Suppressor macrophage (primary cell): ENCODE measurements at places on chromosomes 5 and 9.

DNA sequence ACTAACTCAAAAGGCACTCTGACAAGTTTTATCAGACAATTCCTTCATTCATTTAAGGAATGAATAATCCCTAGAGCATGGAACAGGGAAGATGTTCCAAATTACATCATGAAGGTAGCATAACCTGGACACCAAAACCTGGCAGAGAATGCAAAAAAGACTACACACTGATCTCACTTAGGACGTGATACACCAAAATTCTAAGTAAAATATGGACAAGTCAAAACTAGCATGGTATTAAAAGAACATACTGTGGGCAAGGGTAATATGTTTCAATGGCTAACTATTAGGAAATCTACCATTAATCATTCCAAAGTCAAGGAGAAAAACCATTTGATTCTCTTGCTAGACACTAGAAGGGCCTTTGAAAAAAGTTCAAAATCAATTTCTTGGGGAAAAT is 176.5 kb downstream of the HSPA4 start:
- no peak for DNase-seq

DNA sequence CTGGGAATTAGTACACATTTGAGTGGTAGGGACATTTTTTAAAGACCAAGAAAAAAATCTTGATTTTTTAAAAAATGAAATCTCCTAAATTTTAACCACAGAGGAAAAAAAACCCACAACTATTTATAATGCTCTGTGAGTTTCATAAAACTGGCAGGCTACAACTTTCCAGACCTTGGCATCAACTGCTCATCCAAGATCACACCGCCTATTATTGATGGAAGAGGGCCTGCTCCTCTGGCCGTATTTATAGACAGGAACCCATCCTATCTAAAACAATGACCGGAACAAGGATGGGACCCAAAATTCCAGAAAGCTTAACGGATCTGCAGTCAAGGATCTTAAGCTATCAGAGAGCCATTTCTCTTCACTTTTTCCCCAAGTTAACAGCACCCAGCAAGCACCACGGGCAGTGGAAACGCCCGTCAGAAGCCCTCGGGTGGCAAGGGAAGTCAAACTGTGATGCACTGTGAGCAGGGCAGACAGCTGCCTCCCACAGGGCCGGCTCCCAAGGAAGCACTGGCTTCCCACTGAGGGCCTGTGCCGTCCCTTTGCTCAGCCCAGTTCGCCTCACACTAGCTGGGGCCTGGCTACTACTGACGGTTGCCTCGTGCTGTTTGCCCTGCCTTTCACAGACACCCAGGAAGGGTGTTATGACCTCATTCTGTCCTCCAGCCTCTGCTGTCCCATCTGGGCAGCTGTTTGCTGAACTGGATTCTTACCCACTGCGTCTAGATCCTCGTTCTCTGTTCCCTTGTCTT is 62.8 kb downstream of the CDC14B start:
- DNase-seq = no peak

- DNase-seq = peak; percentile 18
Measured at GRCh38 chr5:54883374-54884194, 101.8 kb downstream of the ESM1 start.

GRCh38 chr5:129392681-129393080 is 67.4 kb upstream of the ADAMTS19 start:
- DNase-seq = no peak

GRCh38 chr5:108681079-108681921 is 66.4 kb upstream of the FER start:
- DNase-seq = peak; percentile 77

GRCh38 chr5:154395407-154396106 is 50.2 kb upstream of the SAP30L start:
- DNase-seq = no peak
